ENCODE measurements at places on chromosomes 5 and 9.

DNA sequence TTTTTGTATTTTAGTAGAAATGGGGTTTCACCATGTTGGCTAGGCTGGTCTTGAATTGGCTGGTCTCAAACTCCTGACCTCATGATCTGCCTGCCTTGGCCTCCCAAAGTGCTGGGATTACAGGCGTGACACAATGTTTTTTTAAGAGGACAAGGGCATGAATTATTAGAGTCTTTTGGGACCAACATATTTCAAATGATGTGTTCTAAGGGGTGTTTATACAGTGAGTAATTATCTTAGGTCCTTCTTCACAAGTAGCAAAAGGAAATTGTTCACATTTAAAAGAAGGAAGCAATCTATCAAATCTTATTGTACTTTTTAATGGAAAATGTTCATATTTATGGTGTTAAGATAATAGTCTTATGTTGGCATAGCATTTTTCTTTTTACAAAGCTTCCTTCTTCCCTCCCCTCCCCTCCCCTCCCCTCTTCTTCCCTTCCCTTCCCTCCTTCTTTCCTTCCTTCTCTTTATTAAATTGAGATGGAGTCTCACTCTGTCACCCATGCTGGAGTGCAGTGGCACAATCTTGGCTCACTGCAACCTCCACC, 6.7 kb downstream of the GNG10 start:
- no peak for DNase-seq

DNA sequence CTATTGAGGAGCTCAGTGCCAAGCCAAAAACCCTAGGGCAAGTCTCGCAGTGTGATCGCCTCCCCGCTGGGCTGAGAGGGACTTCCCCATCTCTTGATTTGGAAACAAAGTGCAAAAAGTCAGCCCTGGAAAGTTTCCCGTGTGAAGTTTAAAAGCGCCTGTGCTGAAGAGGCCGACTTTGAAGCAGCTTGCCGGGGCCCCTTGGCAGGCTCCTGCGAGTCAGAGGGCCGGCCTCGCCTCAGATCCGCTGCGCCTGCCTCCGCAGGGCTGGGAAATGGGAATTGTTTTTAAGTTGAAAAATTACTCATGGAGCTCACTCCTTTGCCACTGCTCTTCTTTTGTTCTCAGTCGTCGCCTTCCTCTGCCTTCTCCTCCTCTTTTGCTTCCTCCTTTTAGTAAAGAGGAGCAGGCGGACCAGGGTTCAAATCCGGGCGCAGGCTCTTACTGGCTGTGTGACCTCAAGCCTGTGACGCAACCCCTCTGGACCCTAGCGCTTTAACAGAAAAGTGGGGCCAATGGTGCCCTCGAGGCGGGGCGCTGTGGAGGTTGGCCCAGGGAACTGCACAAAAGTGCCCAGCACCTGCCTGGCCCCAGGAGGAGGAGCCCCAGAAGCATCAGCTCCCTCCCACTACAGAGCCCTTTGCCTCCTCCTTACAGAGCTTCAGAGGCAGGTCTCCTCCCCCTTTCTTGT, 14.7 kb upstream of the LHX2 start:
- no peak for DNase-seq

DNA sequence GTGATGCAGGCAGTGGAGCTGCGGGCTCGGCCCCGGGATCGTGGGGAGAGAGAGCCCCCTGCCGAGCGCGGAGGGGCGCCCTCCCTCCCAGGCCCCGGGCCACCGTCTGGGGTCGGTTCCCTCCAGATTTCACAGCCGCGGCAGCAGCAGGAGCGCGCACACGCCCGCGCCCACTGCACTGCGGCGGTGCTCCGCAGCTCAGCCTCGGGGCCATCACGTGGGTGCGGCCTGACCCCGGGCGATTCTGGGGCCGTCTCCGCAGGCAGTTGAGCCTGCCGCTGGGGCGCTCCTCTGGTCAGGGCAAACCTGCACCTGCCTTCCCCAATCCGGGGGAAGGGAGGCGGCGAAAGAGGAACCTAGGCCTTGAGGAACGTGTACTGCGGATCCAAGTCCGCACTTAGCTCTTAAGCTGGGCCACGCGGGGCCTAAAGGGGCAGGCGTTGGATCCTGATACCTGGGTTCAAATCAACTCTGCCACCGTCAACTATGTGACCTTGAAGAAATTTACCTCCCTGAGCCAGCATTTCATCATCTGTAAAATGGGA, 9.4 kb upstream of the DELE1 start:
- no peak for DNase-seq

DNA sequence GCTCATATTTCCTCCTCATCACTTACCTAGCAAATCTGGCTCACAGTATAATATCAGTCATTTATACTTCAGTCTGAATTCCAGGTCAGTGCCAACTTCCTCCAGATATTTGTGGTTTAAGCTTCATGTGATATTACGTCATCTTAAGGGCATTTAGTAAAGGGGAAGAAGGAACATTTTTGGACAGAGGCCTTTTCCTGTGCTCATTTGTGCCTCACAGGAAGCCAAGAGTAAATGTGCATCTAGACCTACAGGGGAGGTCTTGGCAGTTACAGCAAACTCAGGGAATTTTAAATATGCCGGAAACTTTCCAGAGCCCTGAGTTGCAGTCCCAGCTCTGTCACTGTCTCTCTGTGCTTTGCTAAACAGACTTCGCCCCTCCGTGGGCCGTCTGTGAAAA, 12.3 kb upstream of the KCNIP1 start:
- peak; percentile 35 for DNase-seq

DNA sequence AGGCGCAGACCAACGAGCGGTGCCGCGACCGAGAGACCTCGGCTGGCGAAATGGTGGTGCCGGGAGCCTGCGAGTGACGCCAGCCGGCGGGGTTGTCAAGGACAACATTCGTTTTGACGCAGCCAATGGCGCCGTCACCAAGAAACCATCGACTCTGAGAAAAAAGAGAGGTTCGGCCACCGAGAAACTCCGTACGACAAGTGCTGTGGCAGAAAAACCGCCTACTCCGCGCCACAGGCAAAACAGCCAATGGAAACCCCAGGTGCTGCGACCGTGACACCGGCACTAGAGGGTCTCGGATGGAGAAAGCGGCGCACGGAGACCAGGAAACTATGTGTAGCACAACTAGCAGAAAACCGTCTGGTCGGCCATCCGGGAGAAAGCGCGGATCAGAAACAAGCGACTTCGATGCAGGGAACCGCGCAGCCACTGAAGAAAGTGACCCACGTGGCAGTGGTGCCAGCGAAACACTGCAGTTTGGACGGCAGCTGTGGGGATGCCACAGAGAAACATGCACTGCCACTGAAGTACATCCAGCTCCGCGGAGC, 88.8 kb downstream of the ANXA2R start:
- no peak for DNase-seq

DNA sequence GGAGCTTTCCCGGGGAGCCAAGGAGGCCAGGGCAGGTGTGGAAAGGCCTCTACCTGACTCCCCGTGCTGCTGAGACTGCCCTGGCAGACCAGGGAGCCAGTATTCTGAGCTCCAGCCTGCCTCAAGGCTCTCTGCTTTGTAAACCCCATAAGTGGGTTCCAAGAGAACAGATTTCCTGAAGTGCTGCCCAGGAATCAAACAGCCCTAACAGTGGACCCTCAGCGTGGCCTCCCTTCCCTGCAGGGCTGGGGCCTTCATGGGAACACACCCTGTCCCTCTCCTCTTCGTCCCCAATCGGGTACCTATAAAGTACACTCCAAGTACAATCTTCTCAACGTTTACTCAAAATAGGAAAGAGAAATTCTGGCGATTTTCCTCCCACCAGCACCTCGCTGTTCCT, 252.5 kb downstream of the FSTL4 start:
- no peak for DNase-seq

DNA sequence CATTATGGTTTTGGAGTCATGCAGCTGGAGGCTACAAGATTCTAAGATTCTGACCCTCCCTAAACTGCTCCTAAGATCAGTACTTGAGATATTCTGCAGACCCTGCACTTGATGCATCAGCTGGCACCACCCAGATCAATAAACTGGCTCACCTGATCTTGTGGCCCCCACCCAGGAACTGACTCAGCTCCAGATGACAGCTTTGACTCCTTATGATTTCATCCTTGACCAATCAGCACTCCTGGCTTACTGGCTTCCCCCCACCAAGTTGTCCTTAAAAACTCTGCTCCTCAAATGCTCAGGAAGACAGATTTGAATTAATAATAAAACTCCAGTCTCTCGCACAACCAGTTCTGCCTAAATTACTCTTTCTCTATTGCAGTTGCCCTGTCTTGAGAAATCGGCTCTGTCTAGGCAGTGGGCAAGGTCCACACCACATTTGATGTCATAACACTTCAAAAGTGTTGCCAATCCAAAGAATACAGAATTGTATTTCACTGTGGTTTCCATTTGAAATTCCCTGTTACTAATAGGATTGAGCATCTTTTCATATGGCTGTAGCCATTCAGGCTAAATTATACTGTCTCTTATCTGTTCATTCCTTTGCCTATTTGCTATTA, 14.8 kb upstream of the SLC30A5 start:
- DNase-seq, result no peak

- DNase-seq, result no peak
These were observed 414.1 kb upstream of the MEF2C start for GRCh38 chr5:89297066-89297465.

- DNase-seq, result no peak
These were observed 435.7 kb downstream of the PLK2 start for GRCh38 chr5:58024151-58024550.

- no peak for DNase-seq
These were observed 77.1 kb downstream of the HOMER1 start for GRCh38 chr5:79436821-79437220.

- no peak for DNase-seq
These were observed 106.2 kb upstream of the SLC24A2 start for GRCh38 chr9:19895006-19895405.

- no peak for DNase-seq
These were observed 2.1 kb upstream of the HMGCS1 start for GRCh38 chr5:43315263-43315662.

DNA sequence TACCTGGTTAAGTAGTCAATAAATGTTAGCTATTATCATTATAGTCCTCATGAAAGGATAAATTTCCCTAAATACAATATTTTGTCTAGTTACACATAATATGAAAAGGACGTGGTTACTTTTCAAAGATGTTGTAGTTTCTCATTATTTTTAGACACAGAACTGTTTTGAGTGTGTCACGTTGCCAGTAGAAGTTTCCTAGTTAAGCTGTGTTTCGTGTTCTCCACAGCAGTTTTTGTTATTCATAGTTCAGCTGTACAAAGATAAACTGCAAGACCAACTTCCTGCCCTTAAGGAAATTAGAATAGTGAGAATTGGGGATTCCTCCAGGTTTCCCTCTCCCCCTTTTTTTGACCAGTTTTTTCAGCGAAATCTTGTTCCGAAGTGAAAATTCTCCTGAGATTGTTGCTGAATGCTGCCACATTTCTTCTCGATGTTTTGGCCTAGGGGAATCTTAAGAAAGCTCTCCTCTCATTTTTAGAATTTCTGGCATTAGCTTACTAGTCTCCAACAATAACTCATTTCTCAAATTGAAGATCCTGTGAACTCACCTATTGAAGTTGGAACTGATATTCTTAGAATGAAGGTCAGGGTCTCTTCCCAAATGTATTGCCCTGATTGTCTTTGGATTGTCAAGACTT, 176.1 kb downstream of the PAM start:
- DNase-seq, result no peak

GRCh38 chr5:72476721-72477120, 30.5 kb downstream of the ZNF366 start:
- DNase-seq, result no peak

GRCh38 chr5:102763734-102764133, 8.6 kb downstream of the PAM start:
- DNase-seq, result no peak

DNA sequence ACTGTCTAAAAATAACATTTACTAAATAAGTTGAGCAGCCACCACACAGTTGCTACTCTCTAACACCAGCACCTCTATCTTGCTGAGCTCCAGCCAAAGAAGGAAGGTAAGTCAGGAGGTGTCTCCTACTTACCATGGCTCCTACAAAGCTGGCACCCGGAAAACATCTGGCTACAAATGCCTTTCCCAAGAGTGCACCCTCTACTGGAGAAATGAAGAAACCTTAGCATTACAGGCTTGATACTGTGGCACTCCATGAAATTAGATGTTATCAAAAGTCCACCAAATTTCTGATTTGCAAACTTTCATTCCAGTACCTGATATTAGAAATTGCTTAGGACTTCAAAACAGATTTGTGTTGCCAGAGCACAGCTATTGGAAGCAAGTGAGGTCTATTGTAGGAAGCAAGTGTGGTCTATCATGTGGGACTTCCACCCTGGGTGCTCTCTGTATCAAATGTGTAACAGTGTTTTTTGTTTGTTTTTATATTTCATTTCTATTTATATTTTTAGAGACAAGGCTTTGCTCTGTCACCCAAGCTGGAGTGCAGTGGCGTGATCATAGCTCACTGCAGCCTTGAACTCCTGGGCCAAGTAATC, 25.7 kb upstream of the RFK start:
- DNase-seq, result no peak

DNA sequence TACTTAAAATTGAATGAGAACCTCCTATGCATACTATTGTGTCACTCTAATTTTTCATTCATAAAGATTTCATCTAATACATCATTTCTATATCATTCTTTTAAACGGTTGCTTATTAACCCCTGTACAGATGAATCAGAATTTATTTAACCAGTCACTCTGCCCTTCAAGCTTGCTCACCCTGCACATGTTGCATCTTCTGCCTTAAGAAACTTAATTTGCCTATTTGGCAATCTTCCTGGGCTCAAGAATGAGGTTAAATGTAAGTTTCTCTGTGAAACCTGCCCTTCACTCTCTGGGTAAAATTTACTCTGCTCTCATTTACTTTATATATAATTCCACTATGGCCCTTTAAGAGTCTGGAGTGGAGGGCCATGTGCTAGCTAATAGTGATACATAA, 434.7 kb upstream of the ZNF608 start:
- no peak for DNase-seq

- no peak for DNase-seq
These were observed 952.2 kb upstream of the WWC1 start for GRCh38 chr5:167339205-167339604.

GRCh38 chr9:5352637-5353248, 13.1 kb upstream of the RLN1 start:
- no peak for DNase-seq

DNA sequence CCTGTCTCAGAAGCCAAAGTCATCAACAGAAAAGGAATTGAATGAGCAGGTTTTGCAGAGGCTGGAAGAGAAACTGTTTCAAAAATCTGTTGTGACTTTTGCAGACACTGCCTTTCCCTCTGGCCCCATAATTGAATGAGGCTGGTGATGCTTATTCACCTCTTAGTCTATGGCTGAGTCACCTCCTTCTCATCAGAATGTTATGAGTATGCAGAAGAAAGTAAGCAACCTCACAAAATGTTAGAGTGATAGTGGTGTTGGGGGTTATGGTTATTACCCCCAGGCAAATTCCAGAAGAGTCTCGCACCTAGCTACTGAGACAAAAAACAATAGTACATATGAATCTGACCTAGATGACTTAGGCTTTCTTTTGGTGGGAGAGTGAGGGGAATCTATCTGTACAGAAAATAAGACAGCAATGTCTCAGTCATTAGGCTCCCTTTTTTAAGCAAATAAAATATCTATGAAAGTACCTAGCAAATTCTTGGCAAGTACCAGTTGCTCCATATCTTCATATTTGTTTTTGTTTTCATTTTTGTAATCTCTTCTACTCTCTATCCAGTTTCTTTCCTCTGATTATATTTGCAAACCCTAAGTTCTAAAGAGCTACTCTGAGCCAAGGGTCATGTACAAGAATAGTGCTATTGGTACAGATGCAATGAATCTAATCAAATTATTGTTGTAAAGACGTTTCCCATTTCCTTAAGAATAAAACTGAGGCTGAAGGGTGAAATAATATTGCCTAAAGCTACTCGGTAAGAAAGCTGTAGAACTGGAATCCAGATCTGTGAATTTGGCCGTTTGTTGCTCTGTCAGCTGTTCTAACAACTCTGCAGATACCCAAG, 498.1 kb upstream of the TNC start:
- peak; percentile 64 for DNase-seq

GRCh38 chr9:129853614-129854013, 18.4 kb downstream of the USP20 start:
- no peak for DNase-seq
